ENCODE measurements at places on chromosomes 12 and 14.

- no peak for DNase-seq
Observed at GRCh38 chr14:94153750-94154342, 20.3 kb upstream of the PPP4R4 start.

DNA sequence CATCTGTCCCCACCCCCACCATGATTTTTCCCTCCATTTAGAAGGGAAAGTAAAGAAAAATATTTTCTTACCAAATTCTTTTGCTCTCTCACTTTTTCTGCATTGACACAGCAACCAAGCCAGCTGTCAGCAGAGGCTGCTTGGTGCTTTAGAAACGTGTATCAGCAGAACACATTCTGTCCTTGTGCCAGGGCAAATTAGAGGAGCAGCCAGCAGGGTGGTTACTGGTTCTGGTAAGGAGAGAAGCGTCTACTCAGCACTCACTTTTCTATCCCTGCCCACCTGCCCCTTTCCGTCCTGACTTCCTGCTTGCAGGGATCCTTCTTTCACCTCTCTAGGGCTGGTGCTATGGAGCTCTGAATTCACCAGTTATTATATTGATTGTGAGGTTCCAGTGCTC lies 327.5 kb upstream of the PDE3A start:
- no peak for DNase-seq

DNA sequence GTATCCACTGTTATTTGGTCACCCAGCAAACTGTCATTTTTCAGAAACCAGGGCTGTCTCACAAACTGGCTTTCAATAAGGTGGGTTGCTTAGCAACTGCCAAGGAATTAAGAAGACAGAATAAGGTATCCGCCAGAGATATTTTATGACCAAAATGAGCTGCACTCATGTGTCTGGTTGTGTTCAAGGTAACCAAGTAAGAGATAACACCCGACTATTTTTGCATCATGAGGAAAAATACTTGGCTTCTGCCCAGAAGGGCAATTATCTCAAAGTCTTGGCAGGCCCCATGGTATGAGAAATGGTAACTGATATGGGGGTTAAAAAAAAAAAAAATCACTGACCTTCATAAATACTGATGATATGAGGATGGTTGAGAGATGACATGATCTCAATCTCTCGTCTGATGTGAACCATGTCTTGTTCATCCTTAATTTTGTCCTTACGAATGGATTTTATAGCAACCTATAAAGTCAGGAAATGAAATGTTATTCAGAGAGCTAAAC lies 32.6 kb downstream of the NUAK1 start:
- DNase-seq = no peak

- DNase-seq = no peak
Observed at GRCh38 chr12:131941987-131942341, 7.8 kb upstream of the EP400 start.

DNA sequence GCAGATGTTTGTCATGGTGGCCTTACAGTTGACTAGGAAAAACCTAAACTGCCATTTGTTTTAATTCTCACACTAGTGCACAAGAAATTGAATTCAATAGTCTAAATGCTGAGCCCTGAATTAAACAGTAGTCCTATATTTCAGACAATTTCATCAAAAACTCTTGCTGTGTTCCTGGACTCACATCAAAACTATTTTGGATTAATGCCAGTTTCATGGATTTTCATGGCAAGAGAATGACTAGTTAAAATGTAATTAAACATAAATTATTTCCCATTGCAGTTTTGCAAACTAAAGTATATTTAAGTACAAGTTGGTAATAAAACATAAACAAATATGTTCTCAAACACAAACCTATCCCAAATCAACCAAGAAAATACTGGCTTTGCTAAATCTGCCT lies 468.0 kb upstream of the PRICKLE1 start:
- DNase-seq = no peak

DNA sequence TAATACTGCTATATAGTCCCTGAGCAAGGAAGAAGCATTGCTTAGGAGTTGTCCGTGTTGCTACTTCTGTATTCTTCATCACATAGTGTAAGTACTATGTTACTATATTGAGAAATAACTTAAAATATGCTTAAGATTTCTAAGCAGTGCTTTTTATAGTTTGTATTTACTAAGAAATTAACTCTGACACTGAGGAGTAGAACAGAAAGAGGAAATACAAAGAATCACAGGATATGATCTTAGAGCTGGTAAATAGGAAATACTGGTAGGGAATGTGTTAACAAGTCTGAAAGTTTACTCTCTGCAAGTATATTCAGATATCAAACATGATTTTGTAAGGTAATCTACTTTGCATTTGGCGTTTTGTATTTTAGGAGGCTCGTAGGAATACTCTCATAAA lies 15.5 kb downstream of the XPOT start:
- no peak for DNase-seq

DNA sequence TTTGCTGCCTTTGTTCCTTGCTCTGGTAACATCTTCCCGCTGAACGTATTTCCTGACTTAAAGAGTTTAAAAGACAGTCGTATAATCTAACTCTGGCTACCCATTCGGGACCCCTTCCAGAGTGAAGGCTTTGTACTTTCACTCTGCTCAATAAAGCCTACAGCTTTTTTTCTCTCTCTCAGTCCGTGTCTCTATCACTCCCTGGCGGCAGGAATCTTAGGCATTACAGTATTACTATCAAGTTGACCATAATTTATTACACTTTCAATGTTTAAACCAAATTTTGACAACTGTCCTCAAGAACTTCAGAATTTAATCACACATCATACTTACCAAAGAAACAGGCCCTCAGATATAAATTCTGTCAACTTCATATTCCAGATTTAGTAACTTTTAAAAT lies 967.9 kb downstream of the FSCB start:
- DNase-seq = no peak

GRCh38 chr12:51822956-51823355 lies 25.6 kb downstream of the FIGNL2 start:
- DNase-seq = no peak

GRCh38 chr12:64219145-64219544 lies 3.0 kb downstream of the KICS2 start:
- no peak for DNase-seq

GRCh38 chr12:54606556-54606955 lies 18.1 kb upstream of the PPP1R1A start:
- no peak for DNase-seq

DNA sequence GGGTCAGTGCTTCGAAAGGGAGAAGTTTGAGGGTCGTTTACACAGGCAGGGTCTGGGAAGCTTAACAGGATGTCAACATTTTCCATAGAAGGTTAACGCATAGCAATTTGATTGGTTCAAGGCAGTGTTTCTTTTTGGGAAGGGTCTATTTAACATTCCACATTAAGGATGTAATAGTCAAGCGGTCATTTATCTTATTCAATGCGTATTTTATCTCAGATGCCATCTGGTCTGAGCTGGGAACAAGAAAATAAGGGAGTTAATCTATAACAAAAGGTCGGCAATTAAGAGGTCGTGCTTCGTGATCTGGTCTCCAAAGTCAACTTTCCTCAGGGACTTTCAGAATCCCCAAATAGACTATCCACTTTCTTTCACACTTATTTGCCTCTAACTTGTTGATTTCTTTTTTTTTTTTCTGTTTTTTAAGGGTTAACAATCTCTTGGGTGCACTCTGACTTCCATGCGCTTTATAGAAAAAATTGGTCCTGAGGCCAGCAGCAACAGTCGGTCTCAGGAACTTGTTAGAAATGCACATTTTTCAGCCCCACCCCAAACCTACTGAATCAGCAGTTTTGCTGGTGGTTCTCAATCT lies 550 bp upstream of the RESF1 start:
- DNase-seq = no peak

GRCh38 chr12:47054659-47055058 lies 24.8 kb upstream of the PCED1B start:
- no peak for DNase-seq

- no peak for DNase-seq
Observed at GRCh38 chr14:100717386-100717785, 9.3 kb upstream of the DLK1 start.

DNA sequence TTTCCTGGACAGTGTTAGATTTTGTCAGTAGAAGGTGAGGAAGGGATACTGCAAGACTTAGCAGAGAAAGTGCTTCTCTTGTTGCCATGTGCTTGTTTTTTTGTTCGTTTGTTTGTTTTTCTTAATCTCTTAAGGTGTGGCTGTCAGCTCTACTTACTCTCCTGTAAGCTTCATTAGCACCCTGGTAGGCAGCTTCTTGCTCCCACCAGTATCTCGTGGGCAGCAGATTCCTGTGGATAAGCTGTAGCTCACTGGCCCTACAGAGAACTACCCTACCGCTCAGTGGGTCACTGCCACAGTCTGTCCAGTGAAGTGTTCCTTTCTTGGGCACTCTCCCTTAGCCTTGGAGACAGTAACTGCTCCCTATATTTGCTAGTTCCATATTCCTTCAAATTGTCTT lies 30.1 kb downstream of the VRK1 start:
- DNase-seq = no peak

DNA sequence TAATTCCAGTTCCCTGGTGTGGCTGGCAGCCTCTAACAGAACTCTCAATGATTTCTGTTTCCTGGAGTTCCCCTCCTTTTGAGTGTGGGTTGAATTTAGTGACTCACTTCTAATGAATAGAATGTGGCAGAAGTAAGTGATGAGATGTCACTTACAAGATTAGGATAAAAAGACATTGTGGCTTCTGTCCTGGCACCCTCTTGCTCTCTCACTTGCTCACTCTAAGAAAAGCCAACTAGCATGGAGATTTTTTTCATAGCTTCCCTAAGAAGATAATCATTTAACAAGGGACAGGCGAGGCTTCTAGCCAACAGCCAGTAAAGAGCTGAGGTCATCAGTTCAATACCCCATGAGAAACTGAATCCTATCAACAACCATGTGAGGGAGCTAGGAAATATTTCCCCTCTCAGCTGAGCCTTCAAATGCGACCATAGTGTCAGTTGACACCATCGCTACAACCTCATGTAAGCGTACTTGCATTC lies 156.7 kb downstream of the TMTC3 start:
- no peak for DNase-seq

- DNase-seq = no peak
Observed at GRCh38 chr12:40233741-40234367, 9.1 kb downstream of the LRRK2 start.

- DNase-seq = no peak
Observed at GRCh38 chr12:51127050-51127729, 43.8 kb upstream of the CSRNP2 start.

DNA sequence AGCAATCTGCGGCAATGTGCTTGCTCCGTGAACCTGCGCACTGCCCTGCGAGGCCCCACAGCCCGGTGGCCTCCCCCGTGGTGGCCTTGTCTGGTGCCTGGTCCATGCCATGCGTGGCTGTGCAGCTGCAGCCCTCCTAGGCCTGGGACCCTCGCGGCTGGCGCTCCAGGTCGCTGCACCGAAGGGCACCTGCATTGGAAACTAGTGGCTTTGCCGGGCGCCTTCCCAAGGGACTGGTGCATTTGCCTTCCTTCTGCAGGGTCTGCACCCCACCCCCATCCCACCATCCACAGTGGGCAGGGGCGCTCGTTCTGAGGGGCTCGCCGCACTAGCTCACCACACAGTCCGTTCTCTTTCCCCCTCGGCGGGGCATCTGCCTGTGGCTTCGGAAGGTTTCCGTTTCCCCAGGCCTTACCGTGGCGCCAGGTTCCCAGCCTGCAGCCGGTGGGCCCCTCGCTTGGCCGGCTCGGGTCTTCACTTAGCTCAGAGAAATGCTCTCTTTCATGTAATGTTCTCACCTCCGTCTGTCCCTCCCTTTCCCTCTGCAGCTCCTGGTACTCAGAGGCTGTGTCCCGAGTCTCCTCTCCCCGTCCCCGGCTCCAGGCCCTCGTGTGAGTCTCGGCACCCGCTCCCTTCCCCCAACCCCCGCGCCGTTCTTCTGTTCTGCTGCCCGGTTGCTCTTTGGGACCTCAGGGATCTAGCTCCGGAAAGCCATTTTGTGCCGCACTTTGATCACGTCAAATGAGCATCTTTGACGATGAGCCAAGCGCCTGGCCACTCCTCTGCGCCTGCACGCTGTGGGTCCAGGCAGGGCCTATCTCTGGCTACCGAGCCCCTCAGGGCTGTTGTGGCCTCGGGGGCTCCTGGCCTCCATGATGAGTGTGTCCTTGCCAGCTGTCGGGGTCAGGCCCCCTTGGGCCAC lies 31.9 kb downstream of the JAG2 start:
- no peak for DNase-seq

Measured in amygdala (tissue), 56 donors.